ENCODE measurements at places on chromosomes 1 and 21. TPM values are rescaled to one million over a fixed set of nuclear protein-coding genes. Genes with fewer than 3 reads are reported as not detected.

DNA sequence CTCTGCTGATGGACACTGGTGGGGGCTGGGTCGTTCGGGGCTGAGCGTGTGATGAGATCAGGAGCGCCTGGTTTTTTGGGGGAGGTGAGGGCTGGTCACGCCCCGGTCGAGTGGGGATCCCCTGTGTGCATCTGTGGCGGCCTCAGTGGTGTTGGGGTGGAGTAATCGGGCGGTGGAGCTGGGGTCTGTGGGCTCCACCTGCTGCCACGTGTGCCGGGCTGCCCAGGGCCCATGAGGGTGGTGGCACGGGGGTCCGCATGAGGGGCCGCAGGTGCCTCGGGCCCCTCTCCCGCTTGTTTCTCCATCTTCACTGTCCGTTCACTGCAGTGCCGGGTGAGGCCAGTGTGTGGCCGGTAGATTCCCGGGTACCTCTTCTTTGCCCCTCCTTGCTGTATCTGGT is 17.2 kb downstream of the PRKCZ start:
- DNase-seq: no peak

DNA sequence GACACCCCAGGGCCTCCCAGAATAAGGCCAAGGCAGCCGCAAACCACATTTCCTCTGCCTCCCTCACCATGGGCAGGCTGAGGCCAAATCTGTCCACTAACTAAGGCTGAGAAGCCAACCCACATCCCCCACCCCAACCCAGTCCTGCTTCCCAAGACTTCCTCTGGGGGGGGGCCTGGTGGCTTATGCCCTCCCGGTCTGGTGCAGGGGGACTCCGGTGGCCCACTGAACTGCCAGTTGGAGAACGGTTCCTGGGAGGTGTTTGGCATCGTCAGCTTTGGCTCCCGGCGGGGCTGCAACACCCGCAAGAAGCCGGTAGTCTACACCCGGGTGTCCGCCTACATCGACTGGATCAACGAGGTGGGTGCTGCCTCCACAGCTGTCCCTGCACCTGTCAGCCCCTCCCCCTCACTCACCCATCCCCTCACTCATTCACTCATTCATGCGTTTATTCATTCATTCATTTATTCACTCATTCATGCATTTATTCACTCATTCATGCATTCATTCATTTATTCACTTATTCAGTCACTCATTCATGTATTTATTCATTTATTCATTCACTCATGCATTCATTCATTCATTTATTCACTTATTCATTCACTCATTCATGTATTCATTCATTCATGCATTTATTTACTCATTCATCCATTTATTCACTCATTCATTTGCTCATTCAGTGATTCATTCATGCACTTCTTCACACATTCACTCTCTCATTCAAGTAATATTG is 7.3 kb downstream of the CTRC start:
- peak; percentile 67 for DNase-seq

Gene CPT2
- 14.5 TPM for total RNA-seq

DNA sequence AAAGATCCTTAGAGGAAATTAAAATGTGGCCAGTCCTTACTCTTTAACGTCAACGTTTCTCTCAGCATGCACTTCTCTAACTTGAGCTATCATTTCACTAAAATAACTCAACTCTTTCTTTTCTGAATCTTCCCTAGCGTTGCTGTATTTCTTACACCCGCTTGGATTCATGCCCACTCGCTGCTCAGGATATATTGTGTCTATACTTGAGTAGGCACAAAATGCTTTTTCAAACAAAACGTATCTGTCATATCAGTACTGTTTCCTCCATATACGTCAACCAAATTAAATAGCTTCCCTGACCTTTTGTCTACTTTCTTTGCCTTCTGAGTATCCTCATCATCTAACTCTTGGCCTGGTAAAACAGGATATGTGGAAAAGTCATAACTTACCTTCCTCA is 549.7 kb downstream of the SMYD3 start:
- DNase-seq: no peak

- peak; percentile 83 for DNase-seq
Measured at GRCh38 chr1:230517786-230518185, 91.7 kb upstream of the PGBD5 start.

Gene GBP5
- total RNA-seq: 1.6 TPM

DNA sequence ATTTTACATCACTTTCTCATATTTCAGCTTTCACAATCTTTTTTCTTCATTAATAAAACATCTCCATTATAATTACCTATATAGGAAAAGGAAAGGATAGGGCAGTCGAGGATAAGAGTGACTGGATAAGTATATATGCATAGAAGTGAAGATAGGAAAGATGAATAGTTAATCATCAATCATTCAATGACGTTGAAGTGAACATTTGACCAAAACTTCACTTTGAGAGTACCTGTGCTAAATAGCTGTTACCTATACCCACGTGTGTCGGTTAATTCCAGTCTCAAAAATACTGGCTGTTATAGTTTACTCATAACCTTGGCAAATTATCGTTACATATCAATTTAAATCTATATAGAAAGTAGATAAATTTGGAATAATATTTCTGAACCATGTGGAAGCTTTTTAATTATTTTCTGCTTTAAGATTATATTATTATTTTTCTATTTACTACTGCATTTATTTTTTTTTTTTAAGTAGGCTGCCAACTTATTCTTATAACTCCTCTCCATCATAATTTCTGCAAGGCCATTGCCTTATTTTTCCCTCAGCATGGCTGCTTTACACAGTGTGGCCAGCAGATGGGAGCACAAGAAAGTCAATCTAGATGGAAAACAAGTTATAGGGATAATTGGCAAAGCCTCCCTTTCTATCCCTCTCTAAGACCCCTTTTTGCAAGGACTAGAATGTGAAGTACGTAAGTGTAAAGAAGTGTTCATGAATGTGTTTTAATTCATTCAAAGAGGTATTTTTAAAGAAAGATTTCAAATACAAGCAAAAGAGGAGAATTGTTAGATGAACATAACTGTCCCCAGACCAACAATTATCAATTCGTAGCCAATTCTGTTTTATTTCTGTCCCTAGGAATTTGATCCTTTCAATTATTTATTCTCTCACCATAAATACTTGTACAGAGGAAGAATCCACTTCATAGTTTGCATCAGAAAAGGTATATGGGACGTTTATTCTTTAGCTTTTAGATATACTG is 290.4 kb downstream of the KCNT2 start:
- peak; percentile 19 for DNase-seq

Gene KAZN
- 3.4 TPM for total RNA-seq

DNA sequence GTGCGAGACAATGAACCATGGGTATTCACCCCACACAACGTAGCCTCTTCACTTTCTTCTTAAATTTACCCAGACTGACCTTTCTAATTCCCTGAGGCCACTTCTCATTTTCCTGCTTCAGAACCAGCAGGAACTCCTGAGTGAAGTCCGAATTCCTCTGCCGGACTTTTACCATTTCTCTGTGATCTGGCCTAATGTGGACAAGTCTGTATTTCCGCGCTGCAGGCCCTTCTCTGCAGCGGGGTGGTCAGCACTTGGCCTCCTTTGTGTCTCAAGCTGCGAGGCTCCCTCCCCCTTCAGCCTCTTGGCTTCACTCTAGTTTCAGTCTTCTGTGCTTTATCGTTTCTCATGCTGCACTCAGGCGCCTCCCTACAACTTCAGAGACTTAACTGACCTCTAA is 9.4 kb upstream of the CTBS start:
- DNase-seq: no peak

Gene PRPF38A
- 6.7 TPM for total RNA-seq

DNA sequence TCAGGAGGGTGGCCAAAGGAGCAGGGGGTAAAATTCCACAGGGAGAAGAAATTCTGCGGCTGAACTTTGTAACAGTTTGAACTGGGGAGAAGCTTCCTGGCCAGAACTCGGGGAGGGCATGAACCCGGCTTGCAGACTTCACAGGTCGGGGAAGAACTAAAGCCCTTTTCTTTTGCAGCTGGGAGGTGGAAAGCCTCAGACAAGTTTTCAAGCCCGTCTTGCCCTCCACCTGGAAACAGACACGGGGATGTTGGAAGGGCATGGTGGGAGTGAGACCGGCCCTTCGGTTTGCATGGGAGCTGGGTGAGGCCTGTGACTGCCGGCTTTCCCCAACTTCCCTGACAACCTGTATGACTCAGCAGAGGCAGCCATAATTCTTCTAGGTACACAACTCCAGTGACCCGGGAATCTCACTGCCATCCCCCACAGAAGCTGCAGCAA is 11.3 kb downstream of the THEM4 start:
- DNase-seq: no peak

- peak; percentile 16 for DNase-seq
Measured at GRCh38 chr1:19772053-19772452, 27.7 kb downstream of the TMCO4 start.

Gene C1orf185
- not detected for total RNA-seq

- DNase-seq: no peak
Measured at GRCh38 chr1:233304489-233305102, 9.1 kb upstream of the PCNX2 start.

Gene SLC1A7
- total RNA-seq: not detected

DNA sequence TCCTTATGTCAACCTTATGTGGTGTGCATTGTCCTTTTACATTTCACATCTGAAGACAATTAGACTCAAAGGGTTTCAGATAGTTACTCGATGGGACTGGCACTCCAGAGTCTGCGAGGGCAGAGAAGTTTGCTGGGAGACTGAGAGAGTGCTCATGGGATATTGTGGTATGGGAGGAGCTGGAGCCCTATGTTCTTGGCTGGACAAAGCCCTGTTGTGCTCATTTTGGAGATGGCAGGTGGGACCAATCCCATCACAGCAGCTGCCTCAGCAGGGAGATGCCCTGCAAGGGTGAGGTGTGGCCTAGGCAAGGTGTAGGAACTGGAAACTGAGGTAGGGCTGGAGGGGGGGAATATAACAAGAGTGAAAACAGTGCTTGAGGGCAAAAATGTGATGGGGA is 43.5 kb upstream of the CRNN start:
- DNase-seq: no peak

GRCh38 chr1:47703981-47704596 is 266.2 kb downstream of the FOXD2 start:
- no peak for DNase-seq

DNA sequence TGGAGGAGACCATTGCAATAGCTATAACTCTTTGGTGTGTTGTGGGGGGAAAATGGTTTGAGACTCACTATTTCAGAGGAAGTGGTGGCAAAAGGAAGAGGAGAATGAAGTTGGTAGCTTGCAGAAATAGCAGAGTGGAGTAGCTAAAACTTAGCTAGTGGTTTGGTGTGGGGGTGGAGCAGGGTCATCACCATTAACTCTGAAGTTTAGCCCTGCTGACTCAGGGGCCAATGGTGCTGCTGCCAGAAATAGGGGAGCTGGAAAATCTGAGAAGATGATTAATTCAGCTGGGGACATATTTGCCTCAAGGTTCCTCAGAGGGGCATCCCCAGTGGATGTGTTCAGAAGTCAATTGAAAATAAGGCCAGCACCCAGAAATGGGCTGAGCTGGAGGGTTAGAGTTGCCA is 65.4 kb downstream of the RUNX1 start:
- DNase-seq: no peak

Measured in body of pancreas (tissue), 4 donors.